NCI-H524 treated with DMSO at 0.1 percent for 48 hours (cell line): ENCODE measurements at places on chromosomes 13 and 19.

DNA sequence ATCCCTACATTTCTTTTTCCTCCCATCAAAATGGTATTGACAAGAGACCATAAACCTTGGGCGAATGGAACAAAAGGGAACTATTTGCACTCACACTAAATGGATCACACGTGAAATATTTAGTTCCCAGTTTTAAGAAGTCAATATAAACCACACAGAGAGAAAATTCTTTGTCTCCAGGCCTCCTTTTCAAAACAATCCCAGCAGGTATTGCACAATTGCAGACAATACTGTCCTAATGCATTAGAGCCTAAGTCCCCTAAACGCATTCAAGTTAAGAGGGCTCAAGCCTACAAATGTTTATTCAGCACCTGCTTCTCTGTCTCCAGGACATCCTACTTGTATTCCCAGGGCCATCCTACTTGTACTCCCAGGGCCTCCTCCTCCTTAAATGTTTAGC lies 1.3 kb upstream of the B3GLCT start:
- DNase-seq = no peak

GRCh38 chr13:106041445-106041844 lies 494.0 kb downstream of the EFNB2 start:
- no peak for DNase-seq

DNA sequence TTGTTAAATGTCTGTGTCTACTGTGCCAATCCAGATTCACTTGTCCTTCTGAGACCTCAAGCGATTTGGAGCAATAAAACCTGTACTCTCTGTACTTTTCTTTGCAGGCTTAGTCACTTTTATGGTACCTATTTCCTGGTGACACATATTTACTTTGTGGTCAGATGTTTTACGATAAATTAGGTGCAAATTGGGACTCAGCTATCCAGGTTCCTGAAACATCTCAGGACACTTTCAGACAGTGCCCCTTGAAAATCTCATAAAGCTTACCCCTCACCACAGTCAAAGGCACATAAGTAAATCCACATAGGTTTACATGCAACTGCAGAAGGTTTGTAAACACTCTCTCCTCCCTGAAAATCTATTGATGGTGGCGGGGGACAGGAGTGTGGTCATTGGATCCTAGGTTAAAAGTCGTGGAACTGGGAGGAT lies 438.8 kb downstream of the EFNB2 start:
- no peak for DNase-seq

DNA sequence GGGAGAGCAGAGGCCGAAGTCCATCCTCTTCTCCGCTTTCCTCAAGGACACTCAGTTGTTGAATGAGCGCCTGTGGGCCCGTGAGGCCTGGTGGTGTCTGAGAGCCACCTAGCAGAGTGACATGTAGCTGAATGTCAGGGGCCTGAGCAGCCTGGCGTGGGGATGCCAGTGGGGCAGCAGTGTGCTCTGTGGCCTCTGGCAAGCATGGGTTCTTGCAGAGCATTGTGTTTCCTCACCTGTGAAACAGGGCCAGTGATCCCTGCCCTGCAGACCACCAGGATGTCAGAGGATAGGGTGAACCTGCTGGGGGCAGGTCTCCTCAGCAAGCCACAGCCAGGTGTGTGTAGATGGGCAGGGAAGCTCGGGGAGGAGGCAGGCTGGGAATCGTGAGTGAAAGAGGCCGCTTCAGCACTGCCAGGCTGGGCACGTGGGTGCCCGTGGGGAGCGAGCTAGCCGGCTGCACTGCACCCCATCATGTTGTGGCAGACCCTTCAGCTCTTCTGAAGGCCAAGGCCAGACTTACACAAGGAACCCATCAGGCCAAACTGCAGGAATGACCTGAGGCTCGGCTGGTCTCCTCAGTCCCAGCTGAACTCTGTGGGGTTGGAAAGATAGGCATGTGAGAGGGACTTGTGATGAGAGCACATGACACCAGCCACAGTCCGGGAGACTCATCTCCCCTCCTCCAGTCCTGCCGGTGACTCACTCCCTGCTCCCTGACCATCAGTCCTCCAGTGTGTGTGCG lies 5.0 kb downstream of the PPP1R37 start:
- no peak for DNase-seq

- no peak for DNase-seq
Measured at GRCh38 chr19:14563989-14564651, 7.7 kb downstream of the NDUFB7 start.

DNA sequence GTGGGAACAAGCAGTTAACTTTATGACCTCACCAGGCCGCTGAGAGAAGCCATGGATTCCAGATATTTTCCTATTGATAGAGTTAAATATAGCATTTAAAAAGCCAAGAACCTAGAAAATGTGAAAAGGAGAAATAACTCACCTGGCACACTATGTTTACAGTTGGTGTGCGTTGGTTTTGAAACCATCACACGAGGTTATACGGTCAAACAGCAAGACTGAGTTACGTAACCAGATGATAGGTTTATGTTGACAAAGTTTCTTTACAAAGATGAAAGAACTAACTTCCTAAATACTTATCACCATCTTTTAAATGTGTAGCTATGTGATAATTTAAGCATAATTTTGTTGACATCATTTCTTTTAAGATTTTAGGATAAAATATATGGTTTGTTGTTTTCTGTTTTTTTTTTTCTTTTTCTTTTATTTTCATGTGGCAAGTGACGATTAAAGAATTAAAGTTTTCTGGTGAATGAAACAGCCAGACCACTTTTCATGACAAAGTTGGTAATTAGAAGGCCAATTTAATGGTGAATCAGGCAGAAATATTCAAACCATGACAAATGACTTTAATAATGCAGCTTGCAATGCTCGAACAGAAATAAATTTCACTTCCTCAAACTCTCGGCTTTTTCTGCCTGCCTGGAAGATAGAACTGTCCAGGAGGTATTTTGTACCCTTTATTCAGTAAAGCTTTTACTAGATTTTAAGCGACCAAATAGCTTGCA lies 339.1 kb upstream of the OBI1 start:
- no peak for DNase-seq

DNA sequence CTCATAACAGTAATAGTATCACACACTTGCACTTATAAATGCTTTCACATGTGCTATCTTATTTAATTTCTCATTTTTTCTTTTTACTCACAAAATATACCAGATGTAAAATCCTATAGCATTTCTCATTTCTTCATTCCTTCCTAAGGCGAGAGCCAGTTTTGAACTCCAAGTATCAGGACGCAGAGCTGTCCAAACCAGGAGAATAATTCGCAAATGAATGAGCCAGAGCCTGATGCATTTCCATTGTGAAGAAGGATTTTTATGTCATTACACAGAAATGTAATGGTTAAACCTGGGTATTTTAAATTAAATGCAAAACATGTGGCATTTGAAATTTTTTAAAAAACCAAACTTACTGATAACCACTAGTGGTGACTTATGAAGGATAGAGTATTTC lies 244.3 kb downstream of the RGCC start:
- DNase-seq = no peak

GRCh38 chr13:21576426-21576825 lies 27.5 kb downstream of the MICU2 start:
- DNase-seq = no peak

DNA sequence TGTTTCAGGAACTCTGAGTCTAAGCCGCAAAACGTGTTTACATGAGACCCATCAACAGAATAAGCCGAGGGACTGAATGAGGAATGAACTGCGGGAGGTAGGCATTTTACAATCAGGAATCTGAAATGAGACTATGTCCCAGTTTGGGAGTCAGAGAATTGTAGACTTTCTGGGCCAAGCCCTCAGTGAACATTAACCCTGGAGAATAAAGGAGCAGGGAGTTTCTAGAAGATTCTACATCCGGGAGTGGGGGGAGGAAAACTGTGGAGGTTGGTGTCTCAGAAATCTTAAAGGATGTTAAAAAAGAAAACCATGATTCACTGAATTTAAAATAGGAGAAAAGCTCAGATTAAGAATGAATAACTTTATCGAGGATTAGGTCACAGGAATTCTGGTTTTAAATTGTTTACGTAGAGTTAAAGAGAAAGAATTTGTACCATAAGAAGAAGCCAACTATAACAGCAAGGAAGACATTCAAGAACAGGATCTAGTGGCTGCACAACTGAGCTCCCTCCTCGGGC lies 18.5 kb downstream of the RFX2 start:
- no peak for DNase-seq

GRCh38 chr19:13207846-13208671 lies 57.8 kb downstream of the IER2 start:
- no peak for DNase-seq

DNA sequence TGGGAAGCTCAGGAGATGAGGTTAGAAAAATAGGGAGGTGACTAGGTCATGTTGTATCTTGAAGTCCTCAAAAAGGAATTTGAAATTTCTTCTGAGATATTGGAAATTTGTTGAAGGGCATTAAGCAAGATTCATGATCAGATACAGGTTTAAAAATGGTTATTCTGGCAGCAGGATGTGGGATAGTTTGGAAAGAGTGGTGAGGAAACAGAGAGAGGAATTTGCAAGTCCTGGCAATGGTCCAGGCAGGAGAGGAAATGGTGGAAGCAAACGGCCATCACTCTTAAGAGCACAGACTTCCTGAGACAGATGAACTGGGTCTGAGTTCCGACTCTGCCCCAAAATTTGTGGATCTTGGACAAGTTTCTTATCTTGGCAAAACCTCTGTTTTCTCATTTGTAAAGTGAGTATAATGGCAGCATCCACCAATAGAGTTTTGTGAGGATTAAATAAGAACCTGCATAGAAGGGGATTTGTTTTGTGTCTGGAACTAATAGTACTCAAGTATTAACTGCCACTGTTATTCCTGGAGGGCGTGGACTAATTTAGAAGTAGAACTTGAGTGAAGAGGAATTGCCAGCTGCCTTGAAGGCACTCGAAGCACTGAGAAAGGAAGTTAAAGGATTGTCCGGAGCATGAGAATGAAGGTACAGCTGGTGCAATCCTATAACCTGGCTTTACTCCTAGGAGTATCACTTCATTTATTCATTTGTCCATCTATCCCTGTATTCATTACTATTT lies 99.6 kb downstream of the CCNA1 start:
- DNase-seq = peak; percentile 65

- DNase-seq = no peak
Measured at GRCh38 chr13:23384111-23384510, 49.4 kb downstream of the SACS start.

GRCh38 chr19:14139944-14140343 lies 3.6 kb upstream of the ASF1B start:
- no peak for DNase-seq
